Smooth muscle cell of the umbilical artery (primary cell): ENCODE measurements at places on chromosomes 6 and 20. TPM values are rescaled to one million over a fixed set of nuclear protein-coding genes. Genes with fewer than 3 reads are reported as not detected.

The PPIL6 gene
- 2.9 and 4.5 TPM in 2 replicates for total RNA-seq

The OR2B6 gene
- not detected in 2 replicates for total RNA-seq

The NRSN1 gene
- not detected in 2 replicates for total RNA-seq

The KCNK5 gene
- total RNA-seq = not detected in 2 replicates

The SLC22A16 gene
- not detected in 2 replicates for total RNA-seq
